Activated CD4-positive, alpha-beta T cell treated with anti-CD3 and anti-CD28 coated beads for 48 hours (primary cell): ENCODE measurements at places on chromosomes 1 and 21.

- DNase-seq, result no peak
These were observed 90.2 kb upstream of the NFIA start for GRCh38 chr1:60992165-60992564.

DNA sequence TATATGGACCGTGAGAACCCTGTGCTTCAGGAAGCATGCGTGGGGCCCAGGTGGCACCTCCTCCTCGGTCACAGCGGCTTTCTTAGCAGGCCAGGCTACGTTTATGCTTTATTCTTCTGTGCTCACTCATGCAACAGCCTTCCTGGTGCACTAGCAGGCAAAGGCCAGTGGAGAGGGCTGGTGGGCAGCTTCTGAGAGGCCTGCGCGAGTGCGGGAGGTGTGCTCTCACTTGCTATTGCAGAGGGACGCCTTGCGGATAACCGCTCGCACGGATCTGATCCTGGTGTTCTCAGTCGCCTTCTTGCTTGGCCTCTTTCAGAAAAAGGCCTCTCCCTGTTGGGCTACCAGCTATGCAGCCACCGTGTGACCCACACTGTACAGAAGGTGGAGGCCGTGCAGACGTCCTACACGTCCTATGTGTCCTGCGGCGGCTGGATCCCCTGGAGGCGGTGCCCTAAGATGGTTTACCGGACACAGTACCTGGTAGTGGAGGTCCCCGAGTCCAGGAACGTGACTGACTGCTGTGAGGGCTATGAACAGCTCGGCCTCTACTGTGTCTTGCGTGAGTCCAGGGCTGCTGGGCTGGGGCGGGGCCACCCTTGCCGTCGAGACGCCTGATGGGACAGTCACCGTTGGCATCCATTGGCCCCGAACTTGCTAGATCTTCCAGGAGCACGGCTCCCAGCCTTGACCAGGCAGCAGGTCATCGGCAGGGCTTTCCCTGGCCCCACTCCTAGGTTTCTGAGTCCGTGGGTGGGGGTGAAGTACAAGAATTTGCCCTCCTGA lies 4.8 kb downstream of the UMODL1 start:
- DNase-seq, result no peak

- DNase-seq, result no peak
These were observed 36.4 kb upstream of the TARBP1 start for GRCh38 chr1:234515411-234515810.

- DNase-seq, result no peak
These were observed 93.5 kb upstream of the NFIA start for GRCh38 chr1:60988891-60989290.

GRCh38 chr21:35581640-35582039 lies 478.7 kb downstream of the SETD4 start:
- DNase-seq, result no peak

DNA sequence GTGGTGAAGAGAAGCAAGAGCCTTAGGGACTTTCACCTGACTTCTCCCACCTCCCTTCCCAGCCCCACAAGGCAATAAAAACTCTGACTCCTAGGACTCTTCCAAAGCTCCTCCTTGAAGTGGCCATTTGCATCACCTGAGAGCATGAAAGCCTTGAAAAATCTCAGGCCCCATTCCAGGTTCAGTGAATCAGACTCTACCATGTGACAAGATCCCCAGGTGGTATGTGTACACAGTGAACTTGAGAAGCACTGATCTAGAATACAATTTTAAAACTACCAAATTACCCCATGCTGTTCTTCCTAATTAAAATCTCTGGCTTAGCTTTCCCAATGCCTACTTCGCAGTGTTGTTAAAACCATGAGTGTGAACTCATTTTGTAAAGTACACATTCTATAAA lies 195.1 kb upstream of the SAMSN1 start:
- DNase-seq, result no peak

- no peak for DNase-seq
These were observed 87.0 kb downstream of the C4BPA start for GRCh38 chr1:207191061-207191460.

DNA sequence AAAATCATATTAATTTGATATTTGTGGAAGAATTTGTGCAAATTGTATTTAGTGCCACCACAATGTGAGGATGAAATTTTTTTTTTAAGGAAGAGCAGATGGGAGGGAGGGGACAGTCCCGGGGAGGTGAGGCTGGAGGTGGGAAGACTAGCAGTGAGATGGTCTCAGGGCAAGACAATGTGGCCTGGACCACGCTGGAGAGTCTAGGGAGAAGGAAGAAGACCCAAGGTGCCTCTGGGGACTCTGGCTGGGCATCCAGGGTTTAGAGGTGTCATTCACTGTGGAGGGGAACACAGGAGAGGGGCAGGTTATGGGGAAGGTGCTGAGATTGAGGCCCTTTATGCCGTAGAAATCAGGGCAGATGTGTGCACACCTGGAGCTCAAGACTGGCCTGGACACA lies 10.3 kb upstream of the THEMIS2 start:
- no peak for DNase-seq

DNA sequence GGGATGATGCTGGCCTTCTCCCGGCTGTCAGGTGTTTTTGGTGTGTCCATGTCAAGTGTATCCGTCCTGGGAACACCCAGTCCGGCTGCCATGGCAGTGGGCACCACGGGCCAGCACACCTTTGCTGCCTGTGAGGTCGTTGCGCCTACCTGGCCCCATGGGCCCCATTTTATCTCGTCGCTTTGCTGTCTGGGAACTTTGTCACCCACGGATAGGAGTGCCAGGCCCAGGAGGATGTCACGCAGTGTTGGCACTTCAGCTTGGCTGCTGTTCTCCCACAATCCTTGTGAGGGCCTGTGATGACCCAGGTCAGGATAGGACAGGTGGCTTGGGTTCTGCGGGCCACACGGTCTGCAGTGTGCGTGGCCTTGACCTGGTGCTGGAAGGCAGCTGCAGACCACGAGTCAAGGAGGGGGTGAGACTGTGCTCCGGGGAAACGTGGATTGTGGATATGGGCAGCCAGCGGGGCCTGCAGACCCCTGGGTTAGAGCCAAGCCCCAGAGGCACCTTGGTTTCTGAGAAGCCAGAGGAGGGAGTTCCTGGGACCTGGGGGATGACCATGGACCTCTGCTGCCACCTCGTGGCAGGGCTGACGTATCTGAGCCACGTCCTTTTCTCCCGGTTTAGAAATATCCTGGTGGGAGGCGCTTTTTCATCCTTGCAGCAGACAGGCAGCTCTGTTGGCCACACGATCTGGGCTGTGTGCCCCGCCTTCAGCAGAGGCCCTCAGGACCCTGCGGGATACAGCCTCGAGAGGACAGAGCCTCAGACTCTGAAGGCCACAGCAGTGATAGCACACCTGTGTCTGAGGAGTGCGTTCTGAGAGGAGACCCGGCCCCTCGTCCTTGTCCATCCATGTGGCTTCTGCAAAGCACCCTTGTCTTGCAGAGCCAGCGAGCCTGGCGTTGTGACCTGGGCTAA lies 161.1 kb upstream of the COL6A1 start:
- peak; percentile 88 for DNase-seq

- no peak for DNase-seq
These were observed 8.0 kb downstream of the CTRC start for GRCh38 chr1:15446212-15446611.

GRCh38 chr1:182149411-182149965 lies 88.0 kb upstream of the ZNF648 start:
- DNase-seq, result peak; percentile 19

DNA sequence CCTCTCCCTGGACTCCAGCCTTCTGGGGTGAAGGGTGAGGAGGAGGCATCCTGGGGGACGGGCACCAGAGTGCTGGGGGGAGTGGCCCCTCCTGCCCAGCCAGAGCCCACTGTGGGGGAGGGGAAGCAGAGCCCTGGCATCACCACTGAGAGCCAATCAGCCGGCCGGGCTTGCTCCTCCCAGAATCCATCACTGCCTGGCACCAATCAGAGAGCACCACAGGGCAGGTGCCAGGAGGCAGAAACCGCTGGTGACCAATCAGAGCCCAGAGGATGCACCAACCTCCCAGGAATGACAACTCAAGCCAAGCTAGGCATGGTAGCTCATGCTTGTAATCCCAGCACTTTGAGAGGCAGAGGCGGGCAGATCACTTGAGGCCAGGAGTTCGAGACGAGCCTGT lies 27.9 kb downstream of the CASZ1 start:
- peak; percentile 24 for DNase-seq

DNA sequence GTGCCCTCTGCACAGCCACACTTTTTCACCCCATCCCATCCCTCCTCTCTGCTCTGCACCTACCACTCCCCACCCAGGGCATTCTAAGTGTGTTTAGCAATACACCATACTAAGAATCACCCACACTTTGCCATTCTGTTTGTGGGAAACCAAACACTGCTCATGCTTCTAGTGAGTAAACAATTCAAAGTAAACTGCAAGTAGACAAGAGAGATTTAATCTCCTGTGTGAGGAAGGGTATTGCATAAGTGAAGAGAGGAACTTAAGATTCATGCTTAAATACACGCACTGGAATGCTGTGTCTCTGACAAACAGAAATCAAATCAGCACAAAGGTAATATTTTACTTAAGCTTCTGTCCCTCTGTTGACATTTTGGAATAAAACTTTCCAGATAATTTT lies 4.8 kb upstream of the EDARADD start:
- no peak for DNase-seq

DNA sequence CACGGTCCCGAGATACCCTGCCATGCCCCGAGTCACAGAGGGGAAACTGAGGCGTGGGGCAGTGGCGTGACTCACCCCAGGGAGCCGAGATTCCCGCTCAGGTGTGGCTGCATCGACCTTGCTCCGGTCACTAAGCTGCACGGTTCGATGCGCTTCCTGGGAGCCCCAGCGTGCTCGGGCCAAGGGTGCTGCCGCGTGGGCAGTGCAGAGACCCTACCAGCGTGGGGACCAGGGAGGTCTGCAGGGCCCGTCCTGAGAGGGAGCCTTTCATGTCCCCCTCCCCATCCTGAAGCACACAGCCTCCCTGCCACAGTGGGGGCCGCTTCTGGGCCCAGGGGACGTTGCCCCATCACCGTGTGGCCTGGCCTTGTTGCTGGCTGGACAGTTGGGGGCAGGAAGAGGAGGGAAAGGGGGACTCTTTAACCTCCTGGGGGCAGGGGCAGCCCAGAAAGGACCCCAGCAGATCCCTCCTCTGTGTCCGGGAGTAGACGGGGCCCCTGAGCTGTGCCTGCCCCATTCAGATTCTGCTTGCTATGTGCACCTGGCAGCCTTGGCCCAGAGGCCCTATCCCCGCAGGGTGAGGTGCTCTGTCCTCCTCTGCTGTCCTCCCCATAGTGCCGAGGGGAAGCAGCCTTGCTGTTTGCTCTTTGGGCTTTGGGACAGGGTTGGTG lies 52.3 kb downstream of the COL18A1 start:
- no peak for DNase-seq
